Activated naive CD8-positive, alpha-beta T cell treated with anti-CD3 and anti-CD28 coated beads, Interleukin-2, amount 10 ng/mL, durations not matched to agents 7 days and 5 days (primary cell): ENCODE measurements at places on chromosomes 2 and 18. TPM values are rescaled to one million over a fixed set of nuclear protein-coding genes. Genes with fewer than 3 reads are reported as not detected.

DNA sequence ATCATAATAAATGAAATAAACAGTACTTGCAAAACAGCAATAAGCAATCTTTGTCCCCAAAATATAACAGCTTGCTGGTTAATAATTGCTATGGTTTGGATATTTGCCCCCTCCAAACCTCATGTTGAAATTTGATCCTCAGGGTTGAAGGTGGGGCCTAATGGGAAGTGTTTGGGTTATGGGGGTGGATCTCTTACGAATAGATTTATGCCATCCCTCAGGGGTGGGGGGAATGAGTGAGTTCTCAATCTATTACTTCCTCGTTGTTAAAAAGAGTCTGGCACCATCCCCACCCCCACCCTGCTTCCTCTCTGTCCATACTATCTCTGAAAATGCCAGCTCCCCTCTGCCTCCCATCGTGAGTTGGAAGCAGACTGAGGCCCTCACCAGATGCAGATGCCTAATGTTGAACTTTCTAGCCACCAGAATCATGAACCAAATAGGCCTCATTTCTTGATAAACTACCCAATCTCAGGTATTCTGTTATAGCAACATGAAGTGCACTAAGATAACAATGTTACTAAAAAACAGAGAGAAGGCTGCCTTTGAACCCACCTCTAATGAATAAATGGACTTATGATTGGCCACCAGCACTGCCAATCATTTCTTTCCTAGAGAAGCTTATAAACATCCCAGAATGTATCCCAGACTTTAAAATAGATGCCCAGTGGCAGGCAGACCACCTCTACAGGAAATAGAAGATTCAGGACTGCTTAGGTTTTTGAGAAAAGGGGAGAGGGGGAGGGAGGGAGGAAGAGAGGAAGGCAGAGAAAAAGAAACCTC, 90.1 kb downstream of the ALPK2 start:
- DNase-seq = no peak

- DNase-seq = no peak
Measured at GRCh38 chr2:113826346-113827285, 63.3 kb upstream of the ACTR3 start.

GRCh38 chr2:151976945-151977353, 121.9 kb downstream of the CACNB4 start:
- DNase-seq = no peak

Gene NFATC1
- total RNA-seq = 46.9 TPM

GRCh38 chr2:202545523-202545922, 89.2 kb upstream of the FAM117B start:
- no peak for DNase-seq
